HT1080 (cell line): ENCODE measurements at places on chromosomes 11 and 22. TPM values are rescaled to one million over a fixed set of nuclear protein-coding genes. Genes with fewer than 3 reads are reported as not detected.
A peak's percentile ranks its signal among the peaks of the same experiment; 100 is the strongest.

Gene KRTAP5-9
- total RNA-seq, result not detected in 2 replicates

Gene TMEM191B
- 0.10 and 0.51 TPM in 2 replicates for total RNA-seq

DNA sequence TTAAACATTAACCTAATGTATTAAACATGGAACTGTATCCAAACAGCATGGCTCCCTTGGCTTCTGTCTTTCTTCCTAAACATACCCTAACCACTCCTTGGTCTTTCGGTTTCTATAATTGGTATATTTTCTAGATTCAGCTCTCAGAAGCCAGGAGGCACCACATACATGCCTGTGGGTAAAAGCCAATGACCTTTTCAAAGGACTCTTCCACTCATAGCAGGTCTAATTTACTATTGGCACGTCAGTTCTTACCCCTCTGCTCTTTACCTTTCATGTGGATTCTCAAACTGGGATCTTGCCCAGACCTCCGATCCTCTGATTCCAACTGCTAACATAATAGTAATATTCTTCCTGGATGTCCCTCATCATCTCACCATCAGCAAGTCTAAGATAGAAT is 835.1 kb downstream of the NTM start:
- DNase-seq, result no peak

- DNase-seq, result no peak
Observed at GRCh38 chr22:20434264-20434751, 3.3 kb downstream of the SCARF2 start.

Gene TREH
- total RNA-seq, result not detected in 2 replicates

- peak; percentile 47 for DNase-seq
Observed at GRCh38 chr11:26297189-26297975, 34.5 kb upstream of the ANO3 start.

DNA sequence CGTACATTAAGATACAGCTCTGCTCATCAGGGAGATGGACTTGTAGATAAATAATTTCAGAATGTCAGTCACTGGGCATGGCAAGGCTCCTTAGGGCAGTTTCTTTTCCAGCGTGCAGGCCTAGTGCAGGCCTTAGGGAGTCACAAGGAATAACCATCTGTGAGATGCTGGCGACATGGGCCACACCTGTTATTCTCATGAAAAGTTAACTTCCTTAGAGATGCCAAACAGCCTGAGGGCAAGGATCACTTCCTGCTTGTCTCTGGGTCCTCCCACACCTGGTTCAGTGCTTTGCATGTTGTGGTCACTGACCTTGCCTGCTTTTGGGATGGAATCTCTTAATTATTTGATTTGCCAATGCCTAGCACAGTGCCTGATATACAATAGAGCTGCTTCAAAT is 70.6 kb downstream of the ST3GAL4 start:
- no peak for DNase-seq

DNA sequence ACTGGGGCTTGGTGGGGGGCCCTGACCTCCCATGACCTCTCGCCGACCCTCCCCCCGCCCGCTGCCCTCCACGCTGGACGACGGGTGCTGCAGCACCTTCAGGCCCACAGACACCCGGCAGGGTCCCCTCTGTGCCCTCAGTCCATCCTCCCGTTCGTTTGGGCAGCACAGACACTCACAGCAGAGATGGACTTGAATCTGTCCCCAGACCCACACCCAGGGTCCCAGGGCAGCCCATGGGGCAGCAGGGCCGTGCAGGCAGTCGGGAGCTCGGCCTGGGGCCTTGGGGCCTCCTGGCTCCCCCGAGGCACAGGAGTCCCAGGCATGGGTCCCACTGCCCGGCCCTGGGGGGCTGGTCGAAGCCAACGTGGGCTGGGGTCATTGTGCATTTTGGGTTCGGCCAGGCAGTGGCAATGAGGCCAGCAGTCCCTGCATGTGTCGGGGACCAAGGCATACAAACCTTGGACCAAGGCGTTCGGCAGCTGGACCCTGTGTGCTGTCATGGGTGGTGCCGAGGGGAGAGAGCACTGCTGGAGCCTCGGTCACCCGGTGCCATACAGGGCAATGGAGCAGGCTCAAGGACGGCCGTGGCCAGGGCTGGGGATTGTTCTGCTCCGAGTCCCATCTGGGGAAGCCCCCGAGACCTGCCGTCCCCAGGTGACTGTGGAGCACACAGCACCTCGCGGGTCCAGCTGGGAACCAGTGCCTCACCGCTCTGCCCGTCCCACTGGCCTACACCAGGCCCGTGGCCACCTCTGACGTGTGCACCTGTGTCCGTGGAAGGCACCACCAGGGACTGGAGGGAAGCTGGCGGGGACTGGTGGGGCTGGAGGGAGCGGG is 19.3 kb upstream of the BRSK2 start:
- no peak for DNase-seq

DNA sequence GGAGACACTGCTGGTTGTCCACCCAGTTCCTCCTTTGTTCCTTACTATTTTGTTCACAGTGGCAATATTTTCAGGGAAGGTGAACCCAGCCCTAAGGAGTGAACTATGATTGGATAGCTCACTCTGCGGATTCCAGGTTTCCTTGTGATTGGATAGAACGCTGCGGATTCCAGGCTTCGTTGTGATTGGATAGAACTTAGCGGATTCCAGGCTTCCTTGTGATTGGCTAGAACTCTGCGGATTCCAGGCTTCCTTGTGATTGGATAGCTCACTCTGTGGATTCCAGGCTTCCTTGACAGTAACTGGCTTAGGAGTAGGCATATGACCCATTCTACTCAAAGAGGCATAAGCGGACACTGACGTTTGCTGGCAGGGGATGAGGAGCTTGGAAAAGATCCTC is 28.6 kb upstream of the ADA2 start:
- DNase-seq, result no peak

Gene AGBL2
- 0.08 and 0.13 TPM in 2 replicates for total RNA-seq

GRCh38 chr11:62000539-62001446 is 33.4 kb upstream of the FTH1 start:
- DNase-seq, result no peak

GRCh38 chr22:17647991-17648390 is 9.4 kb downstream of the BCL2L13 start:
- DNase-seq, result no peak

GRCh38 chr22:32501836-32502752 is 27.5 kb downstream of the FBXO7 start:
- no peak for DNase-seq

GRCh38 chr11:38448284-38448683 is 1850.2 kb upstream of the RAG2 start:
- no peak for DNase-seq

GRCh38 chr11:110311783-110312579 is 15.6 kb upstream of the RDX start:
- DNase-seq, result peak; percentile 47

DNA sequence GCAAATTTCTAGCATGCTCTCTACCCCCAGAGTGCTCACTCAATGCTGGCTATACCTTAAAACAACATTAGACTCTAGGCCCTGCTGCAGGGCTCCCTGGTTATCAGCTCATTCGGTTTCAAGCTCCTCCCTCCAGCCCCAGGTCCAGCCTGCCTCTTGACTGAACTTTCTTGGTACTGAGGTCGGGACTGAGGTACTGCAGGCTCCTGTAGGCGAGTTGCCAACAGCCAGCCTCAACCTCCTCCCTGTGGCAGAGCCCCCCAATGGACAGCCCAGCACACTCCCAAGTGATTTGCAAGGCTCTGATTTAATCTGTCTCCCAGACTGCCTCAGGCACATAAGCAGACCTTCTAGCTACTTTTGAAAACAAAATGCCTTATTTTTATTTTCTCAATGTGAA is 73.6 kb upstream of the EIF3M start:
- DNase-seq, result no peak

Gene RIC3
- not detected in 2 replicates for total RNA-seq

Gene OVOL1
- not detected in 2 replicates for total RNA-seq

DNA sequence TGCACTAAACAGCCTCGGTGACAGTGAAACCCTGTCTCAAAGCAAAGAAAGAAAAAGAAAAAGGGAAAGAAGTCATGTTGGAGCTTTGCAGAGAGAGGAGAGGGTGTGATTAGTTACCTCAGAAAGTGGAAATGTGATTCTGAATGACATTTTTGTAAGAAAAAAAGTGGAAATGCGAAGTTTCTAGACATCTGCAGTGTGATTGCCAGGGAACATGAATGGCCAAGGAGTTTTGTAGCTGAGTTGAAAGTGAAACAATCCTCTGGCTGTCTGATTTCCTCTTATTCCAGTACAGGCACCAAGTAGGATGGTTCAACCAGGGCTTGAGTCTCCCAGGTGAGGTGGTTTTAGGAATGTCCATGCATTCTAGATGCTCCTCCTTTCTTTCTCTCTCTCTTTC is 17.8 kb upstream of the SYVN1 start:
- DNase-seq, result no peak

DNA sequence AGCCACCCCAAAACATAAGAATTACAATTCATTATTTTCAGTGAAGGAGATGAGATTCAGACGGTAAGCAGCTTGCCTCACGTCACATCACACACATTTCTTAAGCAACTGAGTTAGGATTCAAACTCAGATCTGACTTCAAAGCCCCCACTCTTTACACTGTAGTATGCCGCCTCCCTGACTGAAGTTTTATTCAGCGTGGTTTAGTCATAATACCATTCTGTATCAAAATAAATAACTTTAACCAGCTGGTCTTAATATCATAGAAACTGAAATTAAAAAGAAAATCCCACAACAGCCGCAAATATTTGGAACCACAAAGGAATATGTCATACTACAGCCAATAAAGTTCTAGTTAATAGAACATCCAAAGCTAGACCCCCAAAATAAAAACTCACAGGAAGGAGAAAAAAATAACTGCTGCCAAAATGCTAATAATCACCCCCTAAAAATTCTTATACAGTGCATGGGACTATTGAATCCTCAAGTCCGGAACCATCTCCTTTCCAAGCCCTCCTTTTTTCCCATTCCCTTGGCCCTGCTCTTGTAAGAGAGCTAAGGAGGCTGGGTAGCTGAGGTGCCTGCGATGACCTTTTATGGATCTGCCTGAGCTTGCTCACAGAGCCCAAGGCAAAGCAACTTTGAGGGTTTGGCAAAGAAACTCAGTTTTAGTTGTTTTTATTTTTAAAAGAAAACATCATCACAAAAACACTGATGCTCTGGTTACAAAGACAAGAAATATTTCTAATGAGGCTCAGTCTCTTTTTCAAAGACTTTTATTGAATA is 334.5 kb downstream of the TTC28 start:
- no peak for DNase-seq

Gene GTSE1
- 33.2 and 34.2 TPM in 2 replicates for total RNA-seq

Gene IL17REL
- total RNA-seq, result not detected in 2 replicates

GRCh38 chr22:22401381-22401780 is 107.2 kb downstream of the ZNF280B start:
- no peak for DNase-seq

- DNase-seq, result no peak
Observed at GRCh38 chr22:42222140-42222539, 48.3 kb downstream of the TCF20 start.

Gene KRTAP5-1
- not detected in 2 replicates for total RNA-seq

- DNase-seq, result no peak
Observed at GRCh38 chr11:66879583-66879982, 22.7 kb downstream of the LRFN4 start.

GRCh38 chr11:27231530-27231929 is 131.5 kb downstream of the CCDC34 start:
- no peak for DNase-seq

DNA sequence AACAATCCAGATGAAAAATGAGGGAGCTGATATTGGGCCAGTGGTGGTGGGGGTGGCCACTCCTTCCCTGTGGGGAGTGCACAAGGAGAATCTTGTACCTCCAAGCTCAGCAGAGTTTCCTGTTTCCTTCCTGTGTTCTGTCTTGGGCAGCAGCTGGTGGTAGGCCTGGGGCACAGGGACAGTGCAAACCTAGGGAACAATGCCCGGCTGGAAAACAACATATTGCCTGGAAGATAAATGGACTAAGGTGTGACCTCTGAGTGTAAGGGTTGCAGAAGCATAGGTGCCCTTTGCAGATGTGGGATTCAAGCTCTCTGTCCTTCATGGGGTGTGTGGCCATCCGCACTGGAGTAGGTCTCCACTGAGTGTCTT is 5.8 kb upstream of the JAM3 start:
- no peak for DNase-seq

GRCh38 chr22:39356464-39356863 is 6.7 kb downstream of the SYNGR1 start:
- no peak for DNase-seq

- DNase-seq, result no peak
Observed at GRCh38 chr11:92714111-92714510, 255.3 kb upstream of the MTNR1B start.

Gene VSIG2
- not detected in 2 replicates for total RNA-seq

DNA sequence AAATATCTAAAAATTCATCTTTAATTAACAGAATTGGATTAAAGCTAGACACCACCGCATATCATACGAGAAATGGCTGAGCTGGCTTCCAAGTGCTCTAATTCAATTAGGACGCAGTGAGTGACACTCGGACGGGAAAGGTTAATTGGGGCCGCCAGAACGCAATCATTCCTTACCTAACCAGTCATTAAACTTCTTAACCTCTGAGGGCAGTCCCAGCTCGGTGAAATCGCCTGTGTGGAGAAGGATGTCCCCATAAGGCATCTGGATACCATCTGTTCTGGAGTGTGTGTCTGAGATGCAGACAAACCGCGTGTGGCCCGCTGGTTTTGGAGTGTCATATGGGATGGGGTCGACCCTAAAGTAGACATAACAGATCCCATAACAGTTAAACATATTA is 50.3 kb downstream of the MPPED2 start:
- DNase-seq, result no peak

- no peak for DNase-seq
Observed at GRCh38 chr11:102799681-102800340, 1.9 kb upstream of the MMP1 start.

DNA sequence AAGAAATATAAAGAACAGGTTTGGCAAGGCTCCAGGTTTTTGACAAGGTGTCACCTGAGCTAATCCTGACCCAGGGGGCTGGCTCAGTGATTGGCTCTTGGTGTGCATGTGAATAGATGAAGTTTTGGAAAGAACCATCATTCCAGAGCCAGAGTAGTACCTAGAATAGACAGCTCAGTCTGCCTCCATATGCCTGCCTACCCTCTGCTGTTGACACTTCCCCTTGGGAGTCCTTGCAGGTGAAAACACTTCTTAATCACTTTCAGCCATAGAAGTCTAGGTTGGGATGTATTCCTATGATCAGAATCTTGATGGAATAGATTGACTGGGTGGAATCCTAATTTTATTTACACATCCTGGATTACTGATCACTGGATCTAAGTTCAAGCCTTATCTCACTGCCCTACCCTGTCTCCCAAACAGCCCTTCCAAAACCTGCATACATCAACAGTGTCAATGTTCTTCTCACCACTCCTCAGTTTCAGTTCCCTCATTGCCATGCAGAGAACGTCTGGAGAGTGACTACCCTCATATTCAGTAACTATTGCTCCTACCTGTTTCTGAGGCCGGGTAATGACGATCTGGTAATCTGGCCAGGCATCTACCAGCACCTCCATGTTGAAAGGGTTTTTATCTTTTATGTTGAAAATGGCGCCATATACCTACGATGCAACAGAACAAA is 6.7 kb downstream of the GLYATL2 start:
- DNase-seq, result no peak
